Astrocyte of the spinal cord (primary cell): ENCODE measurements at places on chromosomes 1 and 21.

- no peak for DNase-seq
These were observed 364.9 kb downstream of the PRDM2 start for GRCh38 chr1:14064649-14065442.

GRCh38 chr1:216456682-216457081 is 33.4 kb upstream of the USH2A start:
- peak; percentile 92 for DNase-seq

DNA sequence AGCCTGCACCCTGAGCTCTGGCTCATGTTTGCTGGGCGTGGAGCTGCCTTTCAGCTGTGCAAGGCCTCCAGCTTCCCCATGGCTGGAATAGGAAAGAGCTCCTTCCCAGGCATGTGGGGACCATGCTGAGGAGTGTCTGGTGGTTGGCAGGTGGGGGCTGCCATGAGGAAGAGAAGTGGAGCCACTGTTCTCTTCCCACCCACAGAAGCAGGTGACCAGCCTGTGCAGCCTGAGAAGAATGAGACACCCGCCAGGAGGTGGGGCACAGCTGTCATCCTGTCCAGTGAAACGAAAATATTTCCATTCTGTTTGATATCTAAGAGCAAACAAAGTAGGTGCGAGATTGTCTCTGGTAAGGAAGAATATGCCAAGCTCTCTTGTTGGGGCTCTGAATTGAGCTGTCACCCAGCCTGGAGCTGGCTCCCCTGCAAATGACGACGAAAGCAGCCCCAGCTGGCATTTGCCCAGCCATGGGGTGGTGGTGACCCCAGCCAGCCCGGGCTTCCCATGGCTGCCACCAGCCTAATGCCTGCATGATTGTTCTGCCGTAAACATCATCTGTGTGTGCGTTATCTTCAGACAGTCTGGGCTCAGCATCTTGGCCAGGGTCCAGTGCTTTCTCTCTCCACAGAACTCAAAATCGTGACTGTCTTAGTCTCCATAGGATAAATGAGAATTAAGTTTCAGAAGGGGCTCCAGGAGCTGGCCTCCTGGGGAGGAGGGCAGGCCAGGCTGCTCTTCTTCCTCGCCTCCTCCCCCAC is 429.8 kb upstream of the VAMP3 start:
- peak; percentile 32 for DNase-seq

DNA sequence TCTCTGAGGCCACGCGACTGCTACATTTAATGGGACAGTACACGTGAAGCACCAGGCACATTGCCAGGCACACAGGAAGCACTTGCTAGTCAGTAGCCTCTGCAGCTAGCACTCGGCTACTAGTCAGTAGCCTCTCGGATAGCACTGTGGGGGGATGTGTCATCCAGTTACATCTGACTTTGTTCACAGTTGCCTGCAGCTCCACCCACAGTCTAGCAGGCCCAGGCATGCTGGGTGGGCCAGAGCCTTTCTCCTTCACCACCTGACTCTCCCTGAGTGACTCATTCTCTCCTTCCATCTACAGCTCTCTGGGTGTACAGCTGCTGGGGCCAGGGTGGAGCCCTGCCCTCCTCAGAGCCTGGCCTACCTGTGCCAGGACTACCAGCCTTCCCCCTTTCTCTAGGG is 51.5 kb downstream of the PTPRF start:
- peak; percentile 96 for DNase-seq

- no peak for DNase-seq
These were observed 57.8 kb downstream of the RUNX3 start for GRCh38 chr1:24872061-24872850.

DNA sequence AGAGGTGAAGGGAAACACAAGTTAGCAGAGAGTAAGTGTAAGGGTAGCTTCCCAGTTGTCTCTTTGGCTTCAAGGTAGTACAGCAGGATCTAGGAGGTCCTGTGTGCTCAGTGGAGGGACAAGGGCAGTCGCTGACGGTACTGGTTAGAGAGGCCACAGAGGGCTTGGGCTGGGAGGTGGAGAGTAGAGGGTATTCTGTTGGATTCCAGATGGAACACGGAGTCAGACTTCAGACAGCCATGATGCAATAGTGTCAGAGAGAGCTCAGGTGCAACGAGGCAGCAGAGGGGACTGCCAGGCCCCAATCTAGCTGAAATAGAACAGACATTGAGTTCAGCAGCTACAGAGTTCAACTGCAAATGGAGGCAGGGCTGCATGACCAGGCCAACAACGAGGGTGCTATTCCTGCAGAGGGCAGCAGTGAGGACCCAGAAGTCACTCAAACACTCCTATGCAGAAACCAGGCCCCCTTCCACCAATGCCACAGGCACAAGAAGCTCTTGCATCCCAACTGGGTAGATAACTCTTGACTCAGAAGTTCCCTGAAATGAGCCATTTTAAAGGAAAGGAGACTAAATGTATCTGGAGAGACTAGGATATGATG is 325.0 kb upstream of the ESRRG start:
- no peak for DNase-seq

GRCh38 chr1:234721476-234722269 is 111.7 kb upstream of the IRF2BP2 start:
- DNase-seq: peak; percentile 91

GRCh38 chr1:223741861-223742260 is 29.5 kb downstream of the CAPN2 start:
- DNase-seq: peak; percentile 58

DNA sequence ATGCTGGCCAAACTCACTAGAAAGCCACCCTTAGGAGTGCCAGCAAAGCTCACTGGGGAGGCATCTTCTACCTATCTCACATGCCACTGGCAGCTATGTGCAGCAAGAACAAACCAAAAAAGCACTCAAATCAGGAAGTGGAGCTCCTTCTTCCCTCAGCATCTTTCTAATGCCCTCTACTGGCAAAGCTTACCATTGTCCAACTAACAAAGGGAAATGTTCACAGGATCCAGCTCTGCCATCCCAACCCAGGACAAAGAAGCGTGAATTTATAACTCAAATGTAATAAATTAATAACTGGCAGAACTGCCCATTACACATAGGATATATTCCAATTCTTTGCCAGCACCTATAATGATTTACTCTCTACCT is 38.9 kb downstream of the LEPR start:
- DNase-seq: peak; percentile 39

DNA sequence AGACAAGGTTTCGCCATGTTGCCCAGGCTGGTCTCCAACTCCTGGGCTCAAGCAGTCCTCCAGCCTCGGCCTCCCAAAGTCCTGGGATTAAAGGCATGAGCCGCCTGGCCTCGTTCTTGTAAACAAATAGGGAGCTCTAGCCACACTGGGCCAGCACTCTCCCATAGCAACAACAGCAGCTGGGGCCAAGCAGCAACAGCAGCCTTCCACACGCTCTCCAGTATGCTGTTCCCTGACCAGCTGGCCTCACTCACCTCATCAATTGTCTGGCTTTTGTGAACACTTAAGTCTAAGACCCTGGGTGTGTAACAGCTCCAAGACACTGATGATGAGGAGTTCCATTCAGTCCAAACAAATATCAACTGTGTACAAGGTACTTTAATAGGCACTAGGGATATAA is 16.9 kb upstream of the GLIS1 start:
- DNase-seq: no peak

GRCh38 chr1:101116006-101116405 is 90.4 kb upstream of the DPH5 start:
- no peak for DNase-seq

DNA sequence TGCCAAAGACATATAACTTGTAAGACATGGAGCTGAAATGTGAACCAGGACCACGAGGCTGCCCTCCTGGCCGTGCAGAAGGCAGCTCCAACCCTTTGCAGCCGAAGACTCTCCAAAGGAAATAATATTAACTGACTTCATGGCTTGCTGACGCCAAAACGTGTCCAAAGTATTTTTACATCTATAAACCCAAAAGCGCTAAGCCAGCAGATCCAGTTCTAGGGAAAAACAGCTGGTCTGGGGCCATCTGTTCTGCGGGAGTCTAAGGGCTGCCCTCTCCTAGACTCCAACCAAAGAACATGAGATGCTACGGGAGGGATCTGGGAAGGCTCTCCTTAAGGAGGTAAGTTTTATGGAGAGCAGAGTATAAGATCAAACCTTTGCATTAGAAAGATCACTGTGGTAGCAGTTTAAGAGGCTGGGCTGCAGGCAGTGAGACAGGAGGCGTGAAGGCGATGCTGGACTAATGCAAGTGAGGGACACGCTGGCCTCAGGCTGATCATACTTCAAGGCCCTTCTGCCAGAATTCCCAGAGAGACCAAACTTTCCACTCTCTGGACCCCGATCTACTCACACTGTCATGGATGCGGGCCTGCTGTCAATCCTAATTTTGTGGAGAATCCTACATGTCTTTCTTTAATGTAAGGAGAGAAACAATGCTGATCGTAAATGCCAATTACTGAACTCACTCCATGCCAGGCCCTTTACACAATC is 1.2 kb downstream of the TMEM53 start:
- no peak for DNase-seq

- peak; percentile 44 for DNase-seq
These were observed 50.2 kb downstream of the DENND1B start for GRCh38 chr1:197725044-197725443.

DNA sequence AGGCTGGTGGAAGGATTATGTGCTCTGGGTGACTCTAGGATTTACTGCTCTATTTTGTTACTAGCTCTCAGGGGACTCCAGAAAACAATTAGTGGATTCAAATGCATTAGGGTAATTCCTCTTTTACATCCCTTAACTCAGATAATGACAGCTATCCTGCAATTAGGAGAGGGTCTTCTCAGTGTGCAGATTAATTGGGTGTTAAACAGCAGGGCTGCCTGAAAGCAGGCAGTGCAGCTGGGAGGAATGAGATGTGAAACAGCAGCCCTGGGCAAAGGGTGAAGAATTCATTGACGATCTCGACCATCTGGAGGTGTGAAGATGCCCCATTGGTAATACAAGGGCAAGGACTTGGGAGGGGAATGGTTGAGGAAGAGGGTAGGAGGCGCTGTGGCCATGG is 66.1 kb downstream of the HTR6 start:
- no peak for DNase-seq

- DNase-seq: no peak
These were observed 39.0 kb downstream of the AHDC1 start for GRCh38 chr1:27564710-27565649.

- no peak for DNase-seq
These were observed 9.0 kb downstream of the IFNAR2 start for GRCh38 chr21:33238565-33239255.

DNA sequence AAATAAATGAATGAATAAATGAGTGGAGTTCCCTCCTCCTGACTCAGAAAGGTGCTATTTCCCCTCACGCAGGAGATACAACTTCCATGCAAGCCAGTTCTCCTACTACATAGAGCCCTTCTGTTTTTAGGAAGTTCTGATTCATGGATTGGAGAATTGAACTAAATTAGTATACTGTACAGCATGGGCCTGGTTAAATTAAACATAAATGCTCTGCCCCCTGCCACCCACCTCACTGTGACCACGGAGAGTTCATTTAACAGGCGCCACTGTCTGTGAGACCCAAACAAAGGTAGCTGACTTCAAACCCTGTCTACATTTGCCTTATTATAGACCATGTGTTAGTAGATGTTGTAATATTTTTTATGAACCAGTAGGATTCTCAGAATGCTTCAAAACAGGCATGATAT is 9.1 kb upstream of the IRF2BP2 start:
- DNase-seq: peak; percentile 33
